Activated naive CD4-positive, alpha-beta T cell treated with anti-CD3 and anti-CD28 coated beads, Interleukin-2, amount 50 U/mL, for 72 hours (primary cell): ENCODE measurements at places on chromosomes 16 and 17. TPM values are rescaled to one million over a fixed set of nuclear protein-coding genes. Genes with fewer than 3 reads are reported as not detected.

CES4A gene
- total RNA-seq, result 21.3 TPM

DRC3 gene
- total RNA-seq, result 0.12 TPM

KIF19 gene
- total RNA-seq, result 0.08 TPM

COQ7 gene
- total RNA-seq, result 15.7 TPM

KCTD2 gene
- 17.4 TPM for total RNA-seq

KRTAP1-5 gene
- not detected for total RNA-seq

COG1 gene
- total RNA-seq, result 26.8 TPM

CALB2 gene
- not detected for total RNA-seq

GRCh38 chr17:48499248-48499647, 31.6 kb downstream of the HOXB1 start:
- no peak for DNase-seq

- no peak for DNase-seq
Observed at GRCh38 chr17:36514856-36515255, 19.8 kb downstream of the MYO19 start.

GRCh38 chr17:82221341-82221902, 7.4 kb upstream of the SLC16A3 start:
- DNase-seq, result no peak

DNA sequence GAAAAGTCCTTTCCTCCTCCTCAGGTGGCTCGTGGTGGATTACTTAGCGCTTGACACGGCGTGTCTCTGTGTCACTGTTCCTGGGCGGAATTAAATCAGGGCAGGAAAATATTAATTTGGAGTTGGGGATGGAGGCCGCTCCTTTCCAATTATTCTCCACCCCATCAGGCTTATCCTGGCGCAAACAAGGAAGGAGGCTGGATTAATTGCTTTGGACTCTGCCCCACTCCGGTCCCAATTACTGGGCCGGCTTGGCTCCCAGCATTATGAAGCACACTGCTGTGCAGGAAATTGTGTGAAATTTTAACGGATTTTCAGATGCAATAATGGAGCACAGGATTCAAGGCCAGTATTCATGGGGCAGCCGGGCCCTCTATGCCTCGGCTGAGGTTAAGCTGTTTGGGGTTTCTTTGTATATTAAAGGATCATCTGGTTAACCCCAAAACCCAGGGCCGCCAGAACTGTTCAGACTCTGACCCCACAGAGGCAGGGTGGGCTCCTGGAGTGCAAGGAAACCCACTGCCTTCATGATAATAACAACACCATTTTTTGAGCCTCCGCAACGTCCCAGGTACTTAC, 87.8 kb downstream of the MRM1 start:
- DNase-seq, result no peak

DNA sequence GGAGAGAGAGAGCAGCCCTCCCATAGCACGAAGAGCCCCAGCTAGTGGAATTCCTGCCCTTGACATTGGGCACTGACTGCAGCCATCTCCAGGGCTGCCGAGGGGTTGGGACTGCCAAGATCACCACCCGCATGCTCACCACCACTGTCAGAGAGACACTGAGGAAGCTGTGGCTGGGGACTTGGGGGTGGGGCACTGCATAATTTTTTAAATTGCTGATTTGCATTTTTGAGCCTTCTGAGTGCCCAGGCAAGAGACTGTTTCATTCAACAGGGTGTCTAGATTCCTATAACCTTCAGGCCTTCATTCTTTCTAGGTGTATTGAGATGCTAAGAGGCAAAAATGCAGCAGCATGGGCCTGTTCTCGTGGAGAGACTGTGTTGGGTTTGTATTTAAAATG, 9.0 kb upstream of the EPX start:
- no peak for DNase-seq

DNA sequence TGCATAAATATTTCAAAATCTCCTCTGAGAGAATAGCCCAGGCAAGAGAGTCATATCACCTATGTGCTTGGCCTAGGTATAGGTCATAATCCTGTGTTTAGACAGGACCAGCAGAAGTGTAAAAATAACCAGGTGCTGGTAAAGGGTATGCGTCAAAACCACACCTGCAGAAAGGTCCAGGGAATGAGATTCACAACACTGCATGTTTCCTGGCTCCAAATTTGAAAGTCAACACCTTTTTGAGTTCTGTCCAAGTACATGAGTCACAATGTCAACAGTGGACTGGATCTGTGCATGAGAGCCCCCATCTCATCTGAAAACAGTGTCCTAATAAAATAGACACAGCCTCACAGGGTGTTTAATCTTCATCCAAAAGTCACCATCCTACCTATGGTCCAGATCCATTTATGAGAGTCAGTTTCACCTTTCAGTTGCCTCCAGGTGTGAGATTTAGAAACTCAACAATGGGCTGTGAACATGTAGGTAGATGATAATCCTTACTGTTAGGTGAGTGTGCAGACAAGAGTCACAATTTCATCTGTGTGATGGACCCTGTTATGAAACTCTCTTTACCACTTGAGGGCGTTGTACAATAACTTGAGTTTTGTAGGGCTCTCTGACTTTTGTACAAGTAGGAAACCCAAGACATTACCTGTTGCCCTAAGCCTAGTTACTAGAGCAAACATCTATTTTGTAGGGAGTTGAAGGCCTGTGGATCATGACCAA, 2100.7 kb downstream of the TP53TG3F start:
- no peak for DNase-seq
